ENCODE measurements at places on chromosomes 6 and 20.

DNA sequence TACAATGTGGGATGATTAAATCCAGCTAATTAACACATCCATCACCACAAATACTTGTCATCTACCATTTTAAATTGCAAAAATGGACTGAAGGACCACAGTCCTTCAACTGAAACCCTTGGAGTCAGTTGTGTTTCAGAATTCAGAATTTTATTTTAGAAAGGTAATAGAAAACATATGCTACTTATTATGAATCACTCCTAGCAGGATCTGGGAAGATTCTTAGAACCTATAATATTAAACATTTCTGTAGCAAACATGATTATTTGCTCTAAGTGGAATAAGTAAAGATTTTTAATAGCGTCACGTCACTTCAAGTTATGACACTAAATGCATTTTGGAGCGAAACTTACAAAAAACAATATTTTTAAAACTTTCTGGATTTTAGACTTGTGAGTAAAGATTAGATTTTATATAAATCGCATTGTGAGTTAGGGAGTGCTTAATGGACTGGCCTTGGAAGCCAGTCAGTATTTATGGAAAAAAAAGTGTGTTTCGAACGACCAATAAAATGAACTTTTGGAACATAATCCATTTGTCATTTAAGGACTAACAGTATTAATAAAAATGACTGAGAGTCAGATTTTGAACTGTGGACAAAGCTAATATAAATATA lies 71.8 kb upstream of the PHACTR2 start:
- DNase-seq: no peak

- DNase-seq: no peak
Measured at GRCh38 chr6:19552076-19552475, 285.1 kb upstream of the ID4 start.

GRCh38 chr20:62156592-62157386 lies 13.2 kb downstream of the SS18L1 start:
- peak; percentile 52 for DNase-seq

- DNase-seq: no peak
Measured at GRCh38 chr6:43900916-43901732, 131.1 kb downstream of the VEGFA start.

- no peak for DNase-seq
Measured at GRCh38 chr20:8740265-8740664, 328.6 kb upstream of the PLCB4 start.

DNA sequence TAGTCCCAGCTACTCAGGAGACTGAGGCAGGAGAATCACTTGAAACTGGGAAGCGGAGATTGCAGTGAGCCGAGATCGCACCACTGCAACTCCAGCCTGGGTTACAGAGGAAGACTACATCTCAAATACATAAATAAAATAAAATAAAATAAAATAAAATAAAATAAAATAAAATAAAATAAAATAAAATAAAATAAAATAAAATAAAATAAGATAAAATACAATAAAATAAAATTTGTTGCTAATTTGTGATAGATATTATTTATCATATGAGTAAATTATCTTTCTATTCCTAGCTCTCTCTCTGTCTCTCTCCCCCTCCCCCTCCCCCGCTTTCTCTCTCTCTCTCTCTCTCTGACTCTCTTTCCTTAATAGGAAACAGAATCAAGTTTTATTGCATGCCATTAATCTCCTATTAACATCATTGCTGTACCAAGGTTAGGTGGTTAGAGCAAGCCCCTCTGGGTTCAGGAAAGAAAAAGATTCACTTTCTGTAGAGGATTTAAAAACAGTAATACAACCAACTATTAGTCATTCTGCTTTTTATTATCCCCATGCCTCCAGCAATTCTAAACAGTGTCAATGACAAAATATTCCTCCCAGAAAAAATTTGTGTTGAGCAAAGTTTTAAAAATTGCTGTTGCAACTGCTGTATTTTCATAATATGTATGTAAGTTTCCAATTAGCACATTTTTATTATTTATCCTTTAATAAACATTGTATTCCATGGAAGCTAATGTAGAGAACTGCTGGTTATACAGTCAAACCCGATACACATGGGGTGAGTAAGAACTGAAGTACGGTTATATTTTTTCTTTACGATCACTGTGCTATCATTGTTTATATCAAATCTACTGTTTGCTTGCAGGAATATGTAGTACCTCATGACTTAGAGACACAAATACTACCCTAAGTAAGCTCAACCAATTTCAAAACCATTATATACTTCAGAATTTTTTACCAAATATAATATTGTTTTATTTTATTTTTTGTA lies 22.1 kb downstream of the BMP5 start:
- DNase-seq: no peak

DNA sequence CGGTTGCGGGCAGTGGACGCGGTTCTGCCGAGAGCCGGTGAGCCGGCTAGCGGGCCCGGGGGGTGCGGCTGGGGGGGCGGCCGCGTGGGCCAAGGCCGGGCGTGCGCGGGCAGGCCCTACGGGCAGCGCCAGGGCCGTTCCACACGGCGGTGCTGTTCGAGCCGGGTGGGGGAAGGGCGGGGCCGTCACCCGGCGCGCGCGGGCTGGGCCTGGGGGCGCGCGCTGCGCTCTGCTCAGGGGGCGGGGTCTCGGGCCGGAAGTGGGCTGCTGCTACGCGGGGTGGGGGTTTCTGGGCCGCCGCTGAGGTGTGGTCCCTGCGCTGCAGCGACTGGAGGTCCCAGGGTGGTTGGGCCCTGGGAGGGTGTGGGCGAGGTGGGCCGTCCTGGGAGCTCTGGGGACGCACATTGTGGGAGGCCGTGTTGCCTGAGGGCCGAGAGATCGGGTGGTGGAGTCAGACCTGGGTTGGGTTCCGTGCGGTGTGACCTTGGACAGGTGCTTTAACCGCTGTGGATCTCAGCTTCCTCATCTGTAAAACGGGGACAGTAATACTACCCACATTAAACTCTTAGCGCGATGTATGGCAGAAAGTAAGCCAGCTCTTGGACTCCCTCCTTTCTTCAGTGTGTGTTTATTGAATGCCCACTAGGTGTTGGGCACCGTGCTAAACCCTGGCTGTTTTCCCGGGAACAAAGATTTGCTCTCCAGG lies 391 bp downstream of the MAPRE1 start:
- peak; percentile 4 for DNase-seq

DNA sequence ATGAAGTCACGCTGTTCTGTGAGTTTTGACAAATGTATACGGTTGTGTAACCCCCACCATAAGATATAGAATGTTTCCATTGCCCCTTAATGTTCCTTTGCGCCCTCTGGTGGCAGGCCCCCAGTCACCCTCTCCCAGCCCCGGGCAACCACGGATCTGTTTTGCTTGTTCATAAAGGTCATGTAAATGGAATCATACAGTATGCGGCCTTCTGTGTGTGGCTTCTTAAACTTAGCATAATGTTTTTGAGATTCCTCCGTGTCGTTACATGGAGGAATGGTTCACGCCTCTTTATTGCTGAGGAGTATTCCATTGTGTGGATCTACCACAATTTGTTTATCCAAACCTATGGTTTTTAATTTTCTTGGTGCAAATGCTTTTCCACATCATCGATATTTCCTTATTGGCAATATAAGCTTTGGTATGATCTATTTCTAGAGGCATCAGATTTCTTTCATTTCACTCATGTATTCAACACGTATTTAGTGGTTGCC lies 28.4 kb downstream of the LYRM2 start:
- peak; percentile 74 for DNase-seq

Measured in inflammatory macrophage (primary cell).